ENCODE measurements at places on chromosomes 1 and 21.

DNA sequence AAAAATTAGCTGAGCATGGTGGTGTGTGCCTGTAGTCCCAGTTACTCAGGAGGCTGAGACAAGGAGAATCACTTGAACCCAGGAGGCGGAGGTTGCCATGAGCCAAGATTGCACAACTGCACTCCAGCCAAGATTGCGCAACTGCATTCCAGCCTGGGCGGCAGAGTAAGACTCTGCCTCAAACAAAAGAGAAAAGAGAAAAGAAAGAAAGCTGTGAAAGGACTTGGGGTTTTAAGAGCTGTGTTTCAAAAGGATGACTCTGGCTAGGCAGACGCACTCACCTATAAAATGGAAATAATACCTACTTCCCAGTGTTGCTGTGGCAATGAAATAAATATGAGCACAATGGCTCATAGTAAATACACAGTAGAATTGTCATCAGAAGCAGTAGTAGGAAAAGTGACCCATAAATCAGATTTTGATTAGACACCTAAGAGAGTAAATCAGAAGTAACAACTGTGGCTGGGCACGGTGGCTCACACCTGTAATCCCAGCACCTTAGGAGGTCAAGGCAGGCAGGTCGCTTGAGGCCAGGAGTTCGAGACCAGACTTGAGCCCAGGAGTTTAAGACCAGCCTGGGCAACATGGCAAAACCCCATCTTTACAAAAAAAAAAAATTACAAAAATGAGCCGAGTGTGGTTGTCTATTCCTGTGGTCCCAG is 45.9 kb upstream of the PUM1 start:
- DNase-seq = peak; percentile 82

DNA sequence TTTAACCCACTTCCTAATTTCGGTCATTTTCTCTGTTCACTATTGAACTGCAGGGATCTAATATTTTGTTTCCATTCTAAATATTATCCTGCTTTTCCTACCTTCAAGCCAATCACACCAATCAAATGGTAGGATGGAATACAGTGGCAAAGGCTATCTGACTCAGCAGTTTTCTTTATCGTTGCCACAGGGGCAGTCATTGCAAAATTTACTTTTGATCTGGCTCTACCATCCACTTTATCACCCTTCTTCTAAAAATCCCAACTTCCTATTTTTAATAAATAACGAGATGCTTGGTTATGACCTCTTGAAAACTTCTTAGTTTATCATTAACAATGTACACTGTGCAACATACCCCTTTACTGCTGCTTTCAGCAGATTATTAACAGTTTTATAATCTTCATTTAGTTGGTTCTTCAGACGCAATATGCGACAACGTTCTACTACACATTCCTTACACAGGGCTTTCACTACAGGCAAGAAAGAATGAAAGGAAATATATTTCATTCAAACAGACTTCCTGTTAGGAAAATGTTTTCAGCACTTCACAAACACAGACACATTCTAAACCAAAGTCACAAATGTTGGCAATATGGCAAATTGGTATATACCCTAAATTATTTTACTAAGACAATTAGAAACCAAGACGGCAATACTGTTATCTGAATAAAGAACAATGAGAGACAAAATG is 52.3 kb upstream of the RAP1GAP start:
- no peak for DNase-seq

DNA sequence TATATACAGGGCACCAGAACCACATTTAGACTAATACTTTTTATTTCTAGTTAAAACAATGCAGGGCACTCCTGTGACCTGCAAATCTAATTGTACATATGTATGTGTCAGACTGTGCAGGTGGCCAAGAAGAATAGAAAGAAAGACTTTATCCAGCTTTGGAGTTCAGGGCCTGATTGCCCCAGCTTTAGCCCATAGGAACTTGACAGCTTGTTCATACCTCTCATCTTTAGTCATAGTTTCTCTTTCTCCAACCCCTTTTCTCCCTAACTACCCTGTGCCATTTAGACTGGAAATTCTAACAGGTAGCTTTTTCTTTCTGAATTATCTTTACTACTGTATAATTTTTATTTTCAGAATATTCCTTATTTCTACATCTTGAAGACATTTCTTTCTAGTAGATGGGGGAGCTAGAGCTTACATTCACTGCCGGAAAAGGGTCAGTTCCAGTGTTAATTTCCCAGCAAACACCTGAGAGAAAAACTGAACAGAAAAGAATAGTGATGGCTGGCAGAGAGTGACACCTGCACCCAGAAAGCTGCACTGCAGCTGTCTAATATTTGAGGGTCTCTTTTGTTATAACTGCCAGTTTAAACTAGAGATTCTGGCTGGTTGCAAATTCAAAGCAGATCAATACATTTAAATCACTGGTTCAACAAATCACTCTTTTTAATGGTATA is 8.4 kb downstream of the YBX1 start:
- no peak for DNase-seq

GRCh38 chr1:42085596-42085995 is 67.6 kb upstream of the GUCA2B start:
- DNase-seq = no peak

DNA sequence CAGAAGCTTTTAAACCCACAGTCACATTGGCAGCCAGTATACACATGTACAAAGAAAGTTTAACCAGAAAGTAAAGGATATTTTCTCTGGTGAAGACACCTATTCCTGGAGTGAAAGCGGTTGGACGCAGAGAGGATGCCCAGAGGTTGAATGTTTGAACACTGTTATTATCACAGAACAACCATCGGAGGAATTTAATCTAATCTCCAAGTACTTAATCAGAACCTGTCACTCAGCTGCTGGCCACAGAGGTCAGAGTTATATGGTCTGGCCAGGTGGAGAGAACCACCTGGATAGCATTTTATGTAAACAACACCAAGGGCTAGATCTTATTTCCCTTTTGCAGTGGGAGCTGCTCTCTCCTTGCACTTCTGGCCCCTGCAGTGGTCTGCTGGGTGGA is 29.4 kb downstream of the SPATA46 start:
- no peak for DNase-seq

- no peak for DNase-seq
These were observed 26.3 kb downstream of the FRRS1 start for GRCh38 chr1:99740141-99740540.

DNA sequence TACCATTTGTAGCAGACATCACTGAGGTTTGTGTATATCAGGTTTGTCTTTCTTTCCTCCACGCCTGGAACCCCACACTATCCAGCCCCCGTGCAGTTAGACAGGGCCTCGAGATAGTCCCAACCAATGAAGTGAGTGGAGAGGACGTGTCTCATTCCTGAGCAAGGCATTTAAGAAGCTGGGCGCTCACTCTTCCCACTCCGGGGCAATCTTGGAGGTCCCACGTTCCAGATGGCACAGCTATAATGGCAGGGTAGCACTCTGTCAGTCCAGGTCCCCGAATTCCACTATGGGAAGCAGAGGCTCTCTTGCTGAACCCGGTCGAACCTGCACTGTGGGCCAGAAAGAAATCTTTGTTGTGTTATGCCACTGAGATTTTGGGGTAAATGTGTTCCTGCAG is 57.3 kb upstream of the CSF3R start:
- no peak for DNase-seq

Measured in ELF-1 (cell line).